ENCODE measurements at places on chromosomes 7 and 10.
A peak's percentile ranks its signal among the peaks of the same experiment; 100 is the strongest.

DNA sequence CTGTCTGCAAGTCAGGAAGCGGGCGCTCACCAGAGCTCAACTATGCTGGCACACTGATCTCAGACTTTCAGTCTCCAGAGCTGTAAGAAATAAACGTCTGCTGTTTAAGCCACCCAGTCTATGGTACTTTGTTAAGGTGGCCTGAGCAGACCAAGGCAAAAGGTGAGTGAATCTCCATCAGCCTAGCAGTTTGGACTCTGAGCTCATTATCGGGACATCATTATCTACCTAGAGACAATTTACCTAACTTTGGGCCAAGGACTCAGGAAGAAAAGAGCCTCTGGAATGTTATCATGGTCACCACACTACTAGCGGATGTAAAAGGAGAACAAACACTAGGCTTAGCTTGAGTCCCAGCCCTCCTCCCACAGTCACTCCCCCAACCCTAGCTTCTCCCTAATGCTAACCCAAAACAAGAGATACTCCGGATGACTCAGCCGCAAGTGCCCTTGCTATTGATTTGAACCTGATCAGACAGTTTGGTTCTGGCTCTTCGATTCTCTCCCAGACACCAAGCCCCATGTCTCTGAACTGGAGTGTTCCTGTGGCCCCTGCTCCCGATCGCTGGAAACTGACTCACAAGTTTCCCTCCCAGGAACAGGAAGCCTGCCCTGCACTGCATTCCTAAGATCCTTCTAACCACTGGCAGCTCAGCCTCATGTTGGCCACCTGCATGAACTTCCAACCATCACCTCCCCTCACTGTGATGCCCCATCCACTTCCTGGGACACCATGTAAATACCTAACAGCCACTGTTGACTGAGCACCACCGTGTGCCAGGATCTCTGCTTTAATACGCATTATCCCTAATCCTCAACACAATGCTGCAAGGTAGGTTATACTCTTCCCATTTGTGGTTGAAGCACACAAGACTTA is 34.5 kb downstream of the CREB3L2 start:
- peak; percentile 62 for DNase-seq

DNA sequence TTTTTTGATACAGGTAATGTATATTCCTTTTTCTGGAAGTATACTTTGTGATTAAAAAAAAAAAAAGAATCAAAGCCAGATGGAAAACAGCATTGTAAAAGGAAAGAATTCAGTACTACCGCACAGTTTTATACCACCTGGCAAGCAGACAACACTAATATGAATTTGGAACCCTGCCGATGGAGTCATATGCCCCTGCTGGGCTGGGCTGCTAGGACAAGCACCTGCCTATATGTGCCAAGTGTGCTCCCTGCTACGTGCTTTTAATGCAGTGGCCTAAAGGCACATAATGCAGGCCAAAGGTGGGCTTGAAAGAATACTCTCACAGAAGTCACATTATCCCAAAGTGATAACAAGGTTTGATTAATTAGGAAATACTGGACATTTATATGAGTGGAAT is 29.8 kb upstream of the WAC start:
- DNase-seq, result peak; percentile 20

DNA sequence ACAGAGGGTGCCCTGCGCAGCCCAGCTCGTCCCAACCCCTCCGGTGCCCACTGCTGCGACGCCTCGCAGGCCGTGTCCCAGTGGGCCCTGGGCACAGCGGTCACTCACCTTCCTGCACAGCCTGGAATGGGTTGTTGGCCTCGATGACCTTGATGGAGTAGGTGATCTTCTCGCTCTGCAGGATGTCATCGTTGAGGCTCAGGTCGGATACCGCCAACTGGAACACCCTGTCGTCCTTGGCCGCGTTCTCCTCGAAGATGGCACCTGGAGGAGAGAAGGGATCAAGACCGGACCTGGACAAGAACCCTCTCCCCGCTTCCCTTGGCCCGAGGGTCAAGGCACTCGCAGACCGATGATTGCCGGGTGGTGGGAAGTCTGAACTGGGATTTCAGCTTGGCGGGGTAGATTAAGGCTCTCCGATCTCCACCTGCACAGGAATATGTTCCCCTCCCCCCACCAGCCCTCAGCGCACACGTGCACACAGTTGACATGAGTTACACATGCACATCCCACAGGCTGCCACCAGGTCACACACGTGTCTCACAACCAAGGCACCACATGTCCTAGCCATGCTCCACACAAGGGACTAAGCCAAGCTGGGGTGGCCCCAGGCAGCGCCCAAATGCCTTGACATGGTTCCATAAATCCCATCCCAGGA is 2.6 kb downstream of the GRID1 start:
- no peak for DNase-seq

DNA sequence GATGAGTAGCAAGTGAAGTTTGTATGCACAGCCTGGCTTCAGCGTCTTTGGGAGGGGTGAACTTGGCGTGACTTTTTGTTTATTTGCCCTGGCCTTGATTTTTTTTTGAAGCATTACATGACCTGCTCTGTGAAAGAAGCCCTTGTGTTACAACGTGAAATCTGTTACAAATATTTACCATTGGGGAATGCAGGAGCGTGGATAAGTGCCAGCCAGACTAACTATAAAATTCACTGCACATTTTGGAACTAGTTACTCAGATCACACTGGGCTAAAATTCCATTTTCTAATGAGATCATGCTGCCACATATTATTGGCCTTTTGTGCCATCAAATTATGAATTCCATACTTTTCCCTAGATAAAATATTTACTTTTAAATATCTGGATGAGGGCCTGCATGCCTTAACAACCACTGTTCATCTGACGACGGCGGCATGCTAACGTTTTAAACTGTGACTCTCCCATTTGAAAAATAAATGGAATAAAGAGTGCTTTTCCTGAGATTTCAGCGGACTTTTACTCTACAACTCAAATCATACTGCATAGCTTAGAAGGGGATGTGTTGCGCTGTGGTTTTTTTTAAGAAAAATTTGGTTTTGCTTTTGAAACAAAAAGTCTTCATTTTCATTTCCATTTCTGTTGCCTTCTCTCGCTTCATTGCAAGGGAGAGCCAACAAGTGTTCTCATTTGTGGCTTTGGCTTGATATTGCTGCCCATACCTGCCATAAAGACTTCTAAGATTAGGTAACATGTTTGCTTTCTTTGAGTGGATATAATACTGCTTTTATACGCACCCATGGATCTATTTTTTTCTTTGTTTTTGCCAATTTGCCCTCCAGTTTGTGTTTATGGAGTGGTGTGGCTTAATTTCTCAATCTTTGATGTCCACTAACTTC is 352.2 kb downstream of the TFEC start:
- DNase-seq, result no peak

GRCh38 chr7:96284835-96285234 is 37.1 kb downstream of the SLC25A13 start:
- peak; percentile 50 for DNase-seq

DNA sequence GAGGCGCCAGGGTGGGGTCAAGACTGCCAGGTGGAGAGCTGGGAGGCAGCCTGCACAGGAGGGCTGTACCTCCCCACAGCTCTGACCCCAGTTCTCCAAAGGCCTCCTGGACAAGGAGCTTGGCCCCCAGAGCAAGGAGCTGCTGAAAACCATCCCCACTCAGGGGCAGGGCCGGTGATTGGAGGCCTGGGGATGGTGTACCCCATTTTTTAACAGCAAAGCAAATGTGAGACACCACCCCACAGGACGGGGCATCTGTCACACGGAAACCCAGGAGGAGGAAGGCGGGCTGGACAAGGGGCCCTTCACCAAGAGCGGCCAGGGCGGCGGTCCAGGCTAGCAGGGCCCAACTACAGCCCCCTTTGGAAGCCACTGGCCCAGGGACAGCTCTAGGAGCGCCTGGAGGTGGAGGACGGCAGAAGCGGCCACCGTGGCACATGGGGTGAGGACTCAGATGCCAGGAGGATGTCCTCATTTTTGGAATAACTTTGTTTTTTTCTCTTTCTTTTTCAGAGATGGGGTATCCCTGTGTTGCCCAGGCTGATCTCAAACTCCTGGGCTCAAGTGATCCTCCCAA is 56.4 kb upstream of the TNRC18 start:
- no peak for DNase-seq

DNA sequence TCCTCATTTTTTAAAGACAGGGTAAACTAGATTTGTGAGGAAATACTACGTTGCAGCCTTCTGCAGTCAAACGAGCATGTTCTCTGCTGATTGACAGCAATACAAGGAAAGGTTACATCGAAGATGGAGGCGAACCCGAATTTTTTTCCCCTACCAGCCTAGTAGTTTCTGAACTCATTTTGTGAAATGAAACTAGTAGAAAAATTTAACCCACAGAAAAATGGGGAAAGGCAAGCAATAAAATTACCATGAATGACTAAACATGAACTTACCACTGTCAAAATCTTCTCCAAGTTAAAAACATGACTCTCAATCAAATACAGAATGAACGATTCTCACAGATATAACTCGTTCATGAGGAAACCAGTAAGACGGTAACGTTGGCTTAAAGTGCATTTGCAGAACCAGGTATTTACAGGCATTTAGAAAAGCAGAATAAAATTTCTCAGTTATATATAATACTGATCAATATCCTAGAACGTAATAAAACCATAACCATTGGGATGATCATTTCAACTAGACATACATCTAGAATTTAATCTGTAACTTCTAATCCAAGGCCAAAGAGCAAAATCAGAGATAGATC is 73.9 kb downstream of the CELF2 start:
- DNase-seq, result no peak

GRCh38 chr10:44973323-44974081 is 5.1 kb downstream of the DEPP1 start:
- DNase-seq, result no peak

DNA sequence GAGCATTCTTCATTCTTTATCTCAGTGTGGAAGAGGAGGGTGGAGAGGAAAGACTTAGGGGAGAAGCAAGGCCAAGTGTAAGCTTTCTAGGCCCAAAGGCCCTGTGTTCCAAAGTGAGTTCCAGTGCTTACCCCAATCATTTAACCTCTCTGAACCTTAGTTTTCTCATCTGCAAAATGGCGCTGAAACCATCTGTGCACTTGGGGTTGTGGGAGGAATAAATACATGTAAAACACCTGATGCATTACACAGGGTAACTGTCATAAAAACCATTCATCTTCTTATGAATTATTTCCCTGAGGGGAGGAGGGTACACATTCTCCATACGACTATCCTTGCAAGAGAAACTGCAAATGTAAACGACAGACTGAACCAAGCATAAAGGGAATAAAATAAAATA is 19.0 kb downstream of the PIK3AP1 start:
- DNase-seq, result no peak

DNA sequence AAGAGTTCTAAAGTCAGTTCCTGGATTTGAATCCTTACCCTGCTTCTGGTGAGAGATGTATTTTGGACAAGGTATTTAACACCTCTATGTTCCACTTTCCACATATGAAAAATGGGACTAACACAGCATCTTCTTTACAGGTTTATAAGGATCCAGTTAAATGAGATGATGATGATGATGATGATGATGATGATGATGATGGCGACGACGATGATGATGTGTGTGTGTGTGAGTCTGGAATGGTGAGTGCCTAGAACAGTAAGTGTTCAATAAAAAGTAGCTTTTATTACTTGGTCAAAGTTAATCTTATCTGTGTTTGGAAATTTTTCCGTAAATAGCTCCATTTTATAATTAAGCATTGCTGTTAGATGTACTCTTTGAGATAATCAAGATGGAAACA is 248.3 kb upstream of the SLC26A5 start:
- no peak for DNase-seq

- peak; percentile 80 for DNase-seq
Measured at GRCh38 chr7:48087349-48087748, 1.7 kb upstream of the UPP1 start.

DNA sequence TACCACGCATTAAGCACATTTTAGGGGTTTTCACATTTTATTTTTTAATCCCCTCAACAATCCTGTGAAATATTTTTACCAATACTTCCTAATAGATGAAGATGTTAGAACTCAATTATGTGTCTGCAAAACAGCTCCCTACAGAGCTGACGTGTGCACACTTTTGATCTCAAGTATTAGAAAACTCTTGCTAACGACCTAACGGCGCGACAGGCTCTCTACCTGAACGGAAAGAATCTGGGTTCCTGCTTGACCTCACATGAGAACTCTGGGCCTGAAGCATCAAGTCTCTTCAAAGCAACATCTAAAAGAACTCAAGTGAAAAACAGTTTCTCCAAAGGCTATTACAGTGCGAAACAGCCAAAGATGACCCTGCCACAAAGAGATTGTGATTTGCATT is 113.9 kb downstream of the DOCK4 start:
- DNase-seq, result no peak

DNA sequence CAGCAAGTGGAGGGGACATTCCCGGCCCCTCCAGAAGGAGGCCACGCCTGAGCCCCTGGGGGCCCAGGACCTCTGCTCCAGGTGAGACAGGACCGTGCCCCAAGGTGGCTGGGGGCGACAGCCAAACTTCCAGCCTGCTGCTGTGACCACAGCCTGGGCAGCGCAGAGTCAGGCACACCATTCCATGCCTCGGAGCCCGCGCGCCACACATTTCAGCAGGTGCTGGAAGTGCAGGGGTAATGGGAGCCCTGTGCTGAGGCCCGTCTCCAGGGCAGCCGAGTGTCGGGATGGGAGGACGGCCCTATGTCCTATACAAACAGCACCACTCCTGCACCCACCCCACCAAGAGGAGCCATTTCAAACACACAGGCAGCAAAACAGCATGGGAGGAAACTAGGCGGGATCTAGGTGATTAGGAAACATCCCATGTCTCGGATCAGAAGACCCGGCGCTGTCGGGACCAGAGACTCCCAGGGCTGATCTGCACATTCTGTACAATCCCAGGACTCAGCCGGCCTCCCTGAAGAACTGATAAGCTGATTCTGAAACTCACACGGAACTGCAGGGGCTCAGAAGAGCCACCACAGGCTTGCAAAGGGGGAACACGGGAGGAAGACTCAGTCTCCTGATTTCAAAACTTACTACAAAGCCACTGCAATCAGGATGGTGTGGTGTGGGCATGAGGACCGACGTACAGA is 272.3 kb downstream of the ELFN1 start:
- no peak for DNase-seq

GRCh38 chr10:5594271-5595049 is 69.7 kb downstream of the CALML3 start:
- no peak for DNase-seq

DNA sequence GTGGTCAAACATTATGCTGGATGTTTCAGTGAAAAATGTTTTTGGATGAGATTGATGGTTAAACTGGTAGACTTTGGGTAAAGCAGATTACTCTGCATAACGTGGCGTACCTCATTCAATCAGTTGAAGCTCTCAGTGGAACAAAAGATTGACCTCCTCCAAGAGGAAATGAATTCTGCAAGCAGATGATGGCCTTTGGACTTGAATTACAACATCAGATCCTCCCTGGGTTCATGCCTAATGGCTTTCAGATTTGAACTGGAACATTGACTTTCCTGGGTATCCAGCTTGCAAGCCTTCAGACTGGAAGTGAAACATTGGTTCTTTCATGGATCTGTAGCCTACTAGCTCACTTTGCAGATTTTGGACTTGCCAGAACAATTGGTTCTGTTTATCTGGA is 169.3 kb upstream of the MALRD1 start:
- no peak for DNase-seq

GRCh38 chr10:16789765-16790164 is 27.5 kb downstream of the RSU1 start:
- DNase-seq, result no peak

Measured in foreskin keratinocyte (primary cell).